ENCODE measurements at places on chromosomes 1 and 21.

- DNase-seq, result no peak
Observed at GRCh38 chr1:114316204-114316603, 162.5 kb upstream of the SYT6 start.

DNA sequence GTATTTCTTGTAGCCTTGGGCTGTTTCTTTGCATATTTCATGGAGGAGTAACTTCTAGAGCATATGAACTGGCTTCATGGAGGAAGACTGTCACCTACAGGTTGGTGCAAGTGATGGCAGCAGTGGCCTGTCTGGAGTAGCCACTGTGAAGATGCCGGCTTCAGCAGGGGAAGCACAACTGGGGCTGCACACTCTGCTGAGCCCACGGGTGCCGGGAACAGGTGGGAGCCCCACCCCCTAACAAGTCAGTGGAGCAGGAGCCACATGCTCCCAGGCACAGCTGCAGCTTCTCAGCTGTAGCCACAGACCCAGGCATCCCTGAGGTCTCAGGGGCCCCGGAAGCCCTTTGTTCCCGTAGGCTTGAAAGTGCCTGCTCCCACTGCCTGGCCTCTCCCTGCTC lies 43.2 kb upstream of the C1orf185 start:
- DNase-seq, result no peak

GRCh38 chr1:32128479-32128878 lies 20.6 kb downstream of the KPNA6 start:
- no peak for DNase-seq

GRCh38 chr1:186499571-186499970 lies 38.7 kb upstream of the PDC start:
- no peak for DNase-seq

GRCh38 chr1:169161496-169162194 lies 55.2 kb downstream of the ATP1B1 start:
- DNase-seq, result no peak

Data from stimulated activated CD4-positive, alpha-beta T cell treated with anti-CD3 and anti-CD28 coated beads, TNF-alpha, amount 100 ng/mL, for 48 hours (primary cell).